ENCODE measurements at places on chromosomes 5 and 9. TPM values are rescaled to one million over a fixed set of nuclear protein-coding genes. Genes with fewer than 3 reads are reported as not detected.

- no peak for DNase-seq
These were observed 10.8 kb upstream of the PSAT1 start for GRCh38 chr9:78286125-78286524.

DNA sequence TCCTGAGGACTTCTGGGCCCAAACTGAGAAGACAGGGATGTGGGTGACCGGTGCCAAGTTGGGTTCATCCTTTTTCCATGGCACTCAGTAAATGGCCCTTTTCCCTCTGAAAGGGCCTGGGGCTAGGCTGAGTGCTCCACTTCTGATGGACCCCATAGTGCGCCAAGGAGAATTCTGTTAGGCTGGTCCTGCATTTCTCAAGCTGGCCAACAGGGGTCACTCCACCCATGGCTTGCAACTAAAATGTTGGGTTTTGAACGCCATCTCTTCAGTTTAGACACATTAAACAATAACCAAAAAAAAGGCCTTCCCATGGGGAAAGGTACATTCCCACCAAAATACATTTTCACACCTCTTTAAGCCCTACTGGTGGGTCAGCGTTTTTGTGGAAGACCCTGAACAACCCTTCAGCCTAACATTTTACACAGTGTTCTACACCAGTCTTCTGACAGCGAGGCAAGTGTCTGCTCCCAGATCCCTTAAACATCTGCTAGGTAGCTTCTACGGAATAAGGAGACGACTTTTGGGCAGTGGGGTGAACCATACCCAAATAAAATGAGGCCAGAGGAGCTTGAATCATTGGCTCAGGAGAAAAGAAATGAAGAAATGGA lies 27.3 kb downstream of the CNTFR start:
- no peak for DNase-seq

- DNase-seq, result no peak
These were observed 620.7 kb upstream of the ARRDC3 start for GRCh38 chr5:92003806-92004205.

DNA sequence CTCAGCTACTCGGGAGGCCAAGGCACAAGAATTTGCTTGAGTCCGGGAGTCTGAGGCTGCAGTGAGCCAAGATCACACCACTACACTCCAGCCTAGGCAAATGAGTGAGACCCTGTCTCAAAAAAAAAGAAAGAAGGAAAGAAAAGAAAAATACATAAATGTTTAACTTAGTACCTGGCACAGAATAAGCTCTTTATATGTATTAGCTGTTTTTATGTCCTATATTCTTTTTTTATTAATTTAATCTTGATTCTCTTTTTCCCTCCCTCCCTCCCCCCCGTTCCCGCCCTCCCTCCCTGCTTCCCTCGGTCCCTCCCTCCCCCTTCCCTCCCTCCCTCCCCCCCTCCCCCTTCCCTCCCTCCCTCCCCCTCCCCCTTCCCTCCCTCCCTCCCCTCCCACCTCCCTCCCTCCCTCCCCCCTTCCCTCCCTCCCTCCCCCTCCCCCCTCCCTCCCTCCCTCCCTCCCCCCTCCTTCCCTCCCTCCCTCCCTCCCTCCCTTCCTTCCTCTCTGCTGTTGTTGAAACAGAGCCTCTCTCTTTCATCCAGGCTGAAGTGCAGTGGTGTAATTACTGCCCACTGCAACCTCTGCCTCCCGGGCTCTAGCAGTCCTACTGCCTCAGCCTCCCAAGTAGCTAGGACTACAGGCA lies 135.8 kb upstream of the GRHPR start:
- no peak for DNase-seq

DNA sequence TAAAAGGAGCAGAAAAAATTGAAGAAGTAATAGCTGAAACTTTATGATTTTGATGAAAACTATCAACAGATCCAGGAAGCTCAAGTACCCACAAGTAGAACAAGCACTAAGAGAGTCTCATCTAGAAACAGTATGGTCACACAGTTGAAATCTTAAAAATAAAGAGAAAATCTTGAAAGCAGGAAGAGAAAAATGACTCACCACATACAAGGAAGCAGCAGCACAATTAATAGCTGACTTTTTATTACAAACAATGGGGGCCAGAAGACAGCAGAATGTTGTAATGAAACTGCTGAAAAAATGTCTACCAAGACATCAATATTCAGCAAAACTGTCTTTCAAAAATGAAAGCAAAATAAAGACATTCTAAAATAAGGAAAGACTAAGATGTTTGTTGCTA lies 1108.3 kb upstream of the DMAC1 start:
- no peak for DNase-seq

DNA sequence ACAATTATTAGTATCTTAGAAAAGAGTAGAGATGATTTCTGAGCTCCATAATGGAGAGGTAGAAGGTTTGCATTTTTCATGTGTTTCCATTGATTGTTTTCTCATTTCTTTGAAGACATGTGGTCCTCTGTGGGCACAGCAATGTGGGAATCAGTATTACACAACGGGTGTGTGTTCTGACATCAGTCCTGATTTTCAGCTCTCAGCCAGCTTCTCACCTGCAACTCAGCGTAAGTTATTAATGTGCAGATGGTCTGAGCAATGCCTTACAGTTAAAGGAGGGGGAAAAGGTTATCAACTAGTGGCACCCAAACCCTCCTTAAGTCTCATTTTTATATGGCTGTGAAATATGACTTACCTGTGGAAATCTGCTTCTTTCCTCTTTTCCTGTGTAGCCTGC lies 59.1 kb downstream of the ITGA2 start:
- no peak for DNase-seq

GRCh38 chr5:56328753-56329560 lies 95.8 kb upstream of the ANKRD55 start:
- no peak for DNase-seq

DNA sequence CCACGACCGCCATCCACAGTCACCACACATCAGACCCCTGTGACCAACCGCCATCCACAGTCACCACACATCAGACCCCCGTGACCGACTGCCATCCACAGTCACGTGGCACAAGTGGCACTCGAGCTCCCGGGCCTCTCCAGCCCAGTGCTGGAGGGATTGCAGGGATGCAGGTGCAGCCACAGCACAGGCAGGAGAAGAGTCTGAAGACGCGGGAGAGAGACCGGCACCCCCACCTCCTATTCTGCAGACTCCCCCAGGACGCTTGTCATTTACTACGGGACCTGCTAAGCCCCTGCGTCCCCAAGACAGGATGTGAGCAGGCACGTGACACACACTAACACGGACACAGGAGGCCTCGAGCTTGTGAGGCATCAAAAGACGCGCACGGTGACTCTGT lies 21.1 kb downstream of the TERT start:
- no peak for DNase-seq

DNA sequence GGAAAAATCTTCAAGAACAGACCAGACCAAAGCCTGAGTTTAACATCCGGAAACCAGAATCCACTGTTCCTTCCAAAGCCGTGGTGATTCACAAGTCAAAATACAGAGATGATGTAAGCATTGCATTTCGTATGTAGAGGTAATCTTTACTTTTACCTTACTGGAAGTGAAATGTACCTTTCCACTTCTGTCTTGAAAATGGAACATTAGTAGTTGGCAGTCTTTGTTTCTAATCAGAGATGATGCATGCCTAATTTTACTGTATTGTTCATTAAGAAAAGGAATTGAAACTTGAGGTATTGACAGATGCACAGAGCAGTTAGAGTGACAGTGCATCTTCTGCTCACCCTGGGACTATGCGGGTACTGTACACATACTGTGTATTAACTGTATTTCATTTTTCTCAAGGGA lies 34.6 kb downstream of the HABP4 start:
- no peak for DNase-seq

The ARHGEF37 gene
- total RNA-seq, result 2.6 TPM

The TAF11L10 gene
- total RNA-seq, result not detected

Measured in fibroblast of the aortic adventitia (primary cell).